ENCODE measurements at places on chromosomes 3 and 15. TPM values are rescaled to one million over a fixed set of nuclear protein-coding genes. Genes with fewer than 3 reads are reported as not detected.

DNA sequence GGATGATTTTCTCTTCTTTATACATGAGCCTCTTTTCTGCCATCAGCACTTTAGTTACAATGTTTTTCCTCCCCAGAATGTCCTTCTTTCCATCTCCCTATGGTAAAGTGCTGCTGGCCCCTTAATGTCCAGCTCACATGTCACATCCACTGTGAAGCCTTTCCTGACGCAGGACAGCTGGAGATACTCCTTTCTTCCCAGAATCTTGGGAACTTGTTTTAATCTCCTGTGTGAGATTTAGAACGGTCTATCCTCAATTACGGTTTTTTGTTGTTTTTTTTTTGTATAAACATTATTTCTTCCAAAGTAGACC lies 147.7 kb upstream of the TSC22D2 start:
- no peak for DNase-seq

DNA sequence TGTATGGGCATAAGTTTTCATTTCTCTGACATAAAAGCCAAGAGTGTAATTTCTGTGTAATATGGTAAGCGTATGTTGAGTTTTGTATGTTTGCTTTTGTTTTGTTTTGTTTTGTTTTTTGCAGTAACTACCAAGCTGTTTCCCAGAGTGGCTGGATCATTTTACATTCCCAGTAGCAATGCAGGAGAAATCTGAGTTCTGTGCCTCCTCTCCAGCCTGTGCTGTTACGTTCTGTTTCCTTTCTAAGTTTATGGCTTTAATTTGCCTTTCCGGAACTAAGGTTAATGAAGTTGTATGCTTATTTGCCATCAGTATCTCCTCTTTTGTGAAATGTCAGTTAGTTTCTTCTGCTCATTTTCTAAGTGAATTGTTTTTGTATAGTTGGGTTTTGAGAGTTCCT lies 307.8 kb downstream of the GABRG3 start:
- no peak for DNase-seq

- no peak for DNase-seq
Measured at GRCh38 chr3:4754180-4755086, 224.8 kb upstream of the BHLHE40 start.

- no peak for DNase-seq
Measured at GRCh38 chr3:170052398-170052797, 14.6 kb downstream of the GPR160 start.

Gene P2RY14
- total RNA-seq, result not detected

Gene SLC28A1
- 0.17 TPM for total RNA-seq

Gene GP5
- total RNA-seq, result 0.07 TPM

Gene SPPL2A
- 138 TPM for total RNA-seq
